ENCODE measurements at places on chromosomes 7 and 10. TPM values are rescaled to one million over a fixed set of nuclear protein-coding genes. Genes with fewer than 3 reads are reported as not detected.

DNA sequence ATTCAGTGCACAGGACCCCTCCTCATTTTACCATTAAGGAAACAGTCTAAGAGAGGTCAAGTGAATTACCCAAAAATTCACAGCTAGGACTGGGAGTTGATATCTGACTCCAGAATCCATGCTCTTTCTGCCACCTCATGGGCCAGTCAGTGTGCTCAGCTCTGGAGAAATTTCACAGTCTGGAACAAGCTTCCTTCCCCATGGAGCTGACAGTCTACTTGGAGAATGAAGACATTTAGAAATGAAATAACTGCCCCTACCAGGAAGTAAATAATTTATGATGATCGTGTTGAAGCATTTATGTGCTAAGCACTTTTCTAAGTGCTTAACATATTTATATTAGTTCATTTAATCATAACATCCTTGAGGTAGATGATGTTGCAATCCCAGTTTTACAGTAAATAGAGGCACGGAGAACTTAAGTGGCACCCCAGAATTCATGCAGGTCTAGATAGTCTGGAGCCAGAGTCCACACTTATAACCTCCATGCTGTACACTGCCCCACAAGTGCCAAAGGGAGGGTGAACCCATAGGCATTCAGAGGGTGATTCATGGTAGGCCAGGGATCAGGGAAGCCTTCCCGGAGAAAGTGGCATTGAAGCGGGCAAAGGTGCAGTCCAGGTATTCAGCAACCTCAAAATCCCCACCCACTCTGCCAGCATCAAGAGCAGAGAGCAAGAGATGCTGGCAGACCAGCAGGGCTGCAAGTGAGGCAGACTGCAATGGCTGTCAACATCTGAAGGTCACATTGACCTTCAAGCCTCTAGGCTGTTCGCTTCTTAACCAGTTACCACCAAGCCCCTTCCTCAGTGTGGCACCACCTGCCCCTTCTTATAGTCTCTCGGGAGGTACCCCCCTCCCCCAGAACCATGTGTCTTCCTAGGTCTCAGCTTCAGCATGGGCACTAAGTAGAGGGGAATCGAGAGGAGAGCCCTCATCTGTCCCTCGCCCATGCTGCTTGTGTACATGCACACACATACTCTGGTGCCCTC is 38.4 kb upstream of the LRRC4 start:
- DNase-seq = no peak

DNA sequence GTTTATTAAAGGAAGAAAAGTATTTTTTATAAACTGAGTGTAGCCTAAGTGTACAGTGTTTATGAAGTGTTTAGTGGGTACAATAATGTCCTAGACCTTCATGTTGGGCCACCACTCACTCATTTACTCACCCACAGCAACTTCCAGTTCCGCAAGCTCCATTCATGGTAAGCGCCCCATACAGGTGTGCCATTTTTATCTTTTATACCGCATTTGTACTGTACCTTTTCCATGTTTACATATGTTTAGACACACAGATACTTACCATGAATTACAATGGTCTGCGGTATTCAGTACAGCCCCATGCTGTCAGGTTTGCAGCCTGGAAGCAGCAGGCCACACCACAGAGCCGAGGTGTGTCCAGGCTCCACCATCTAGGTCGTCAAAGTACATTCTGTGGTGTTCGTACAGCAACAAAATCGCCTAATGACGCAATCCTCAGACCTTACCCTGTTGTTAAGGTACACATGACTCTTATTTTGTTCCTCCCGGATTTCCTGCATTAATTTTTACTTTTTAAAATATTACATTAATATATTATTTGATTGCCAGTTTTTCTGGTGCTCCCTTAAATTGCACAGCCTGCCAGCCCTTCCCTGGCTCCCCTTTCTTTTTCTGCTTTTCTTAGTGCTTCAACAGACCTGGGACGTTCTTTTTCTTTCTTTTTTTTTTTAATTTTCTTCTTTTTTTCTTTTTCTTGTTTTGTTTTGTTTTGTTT is 881 bp upstream of the SSBP1 start:
- DNase-seq = no peak

DNA sequence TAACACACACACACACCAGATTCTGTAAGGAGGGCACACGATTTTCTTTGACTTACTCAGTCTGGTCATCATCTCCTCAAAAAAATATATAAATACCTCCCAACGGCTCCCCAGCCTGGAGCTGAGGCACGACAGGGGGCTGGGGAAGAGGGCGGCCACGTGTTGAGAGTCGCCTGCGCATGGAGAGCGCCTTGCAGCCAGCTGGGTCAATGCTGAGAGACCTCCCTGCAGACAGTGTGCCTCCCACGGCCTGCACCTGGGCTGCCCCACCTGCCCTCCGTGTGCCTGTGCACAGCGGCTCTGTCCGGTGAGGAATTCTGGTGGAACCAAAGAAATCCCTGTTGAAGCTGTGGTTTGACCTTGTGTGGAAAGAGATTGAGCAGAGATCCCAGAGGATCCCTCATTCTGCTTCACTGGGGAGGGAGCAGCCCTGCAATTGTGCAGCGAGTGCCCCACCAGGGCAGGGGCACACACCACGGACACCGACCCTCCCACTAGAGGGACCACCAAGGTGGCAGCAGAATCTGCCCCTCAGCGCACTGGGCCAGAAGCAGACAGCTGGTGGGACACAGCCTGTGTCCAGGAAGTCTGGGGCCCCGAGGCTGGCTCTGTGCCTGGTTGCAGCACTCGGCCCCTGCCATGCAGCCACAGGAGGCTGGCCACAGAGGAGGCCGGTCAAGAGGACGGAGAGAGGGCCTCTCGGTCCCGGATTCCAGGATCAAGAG is 150.5 kb upstream of the PPP2R2D start:
- DNase-seq = no peak

DNA sequence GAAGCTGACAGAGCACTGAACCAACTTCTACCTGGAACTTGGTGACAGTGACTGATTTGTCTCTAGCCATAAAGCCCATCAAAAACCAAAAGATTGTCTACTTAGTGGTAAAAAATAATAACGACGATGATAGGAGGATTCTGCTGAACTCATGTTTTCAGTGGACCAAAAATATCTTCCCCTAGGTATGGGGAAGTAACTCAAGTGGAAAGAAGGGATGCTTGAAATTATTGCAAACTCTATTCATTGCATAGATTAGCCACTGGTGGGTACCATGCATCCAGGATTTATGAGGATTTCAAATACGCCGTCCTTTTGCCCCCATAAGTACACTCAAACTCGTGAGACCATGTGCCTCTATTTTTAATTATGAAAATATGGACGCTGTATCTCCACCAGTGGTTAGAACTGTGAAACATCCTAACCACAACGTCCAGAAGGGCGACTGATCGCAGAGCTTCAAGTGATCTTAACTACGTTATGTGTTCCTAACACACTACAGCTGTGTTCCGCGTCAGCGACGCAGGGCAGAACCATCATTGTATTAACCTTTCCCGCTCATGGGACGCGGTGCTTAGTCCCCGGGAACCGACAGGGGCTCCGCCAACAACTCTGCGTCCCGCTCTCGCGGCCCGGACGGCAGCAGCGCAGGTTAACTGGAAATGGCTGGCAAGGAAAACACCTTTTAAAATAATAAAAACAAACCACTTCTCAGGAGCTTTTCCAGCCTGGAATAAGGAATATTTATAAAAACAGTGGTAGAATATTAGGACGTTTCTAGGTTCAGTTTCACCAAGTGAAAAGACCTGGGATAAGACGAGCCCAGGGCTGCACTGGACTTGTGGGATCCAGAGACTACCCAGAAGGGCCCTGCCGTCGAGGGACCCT is 776 bp downstream of the PEX1 start:
- no peak for DNase-seq

GRCh38 chr10:66996996-66997395 is 71.2 kb downstream of the LRRTM3 start:
- no peak for DNase-seq

Gene NFKB2
- 15.1 TPM for total RNA-seq

Gene RTKN2
- total RNA-seq = not detected
